ENCODE measurements at places on chromosomes 7 and 10.

DNA sequence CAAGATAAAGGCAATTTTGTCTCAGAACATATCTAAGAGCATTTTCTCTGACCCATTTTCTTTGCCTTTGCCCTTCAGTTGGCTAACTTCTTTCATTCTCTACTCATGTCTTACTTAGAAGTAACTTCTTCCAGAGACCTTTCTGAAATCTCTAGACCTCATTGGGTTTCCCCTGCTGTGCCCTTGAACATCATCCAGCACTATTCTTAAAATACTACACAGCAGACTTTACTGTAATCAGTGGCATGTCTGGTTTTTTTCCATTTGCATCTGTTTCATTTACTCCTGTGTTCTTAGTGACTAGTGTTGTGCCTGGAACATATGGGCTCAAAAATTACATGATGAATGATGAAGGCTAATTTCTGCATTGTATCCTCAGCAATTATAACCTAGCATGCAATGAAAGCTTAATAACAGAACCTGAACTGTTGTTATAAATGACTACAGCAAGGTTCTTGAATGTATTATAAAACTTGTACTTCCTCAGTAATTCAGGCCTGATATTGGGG, 301.9 kb downstream of the CDK14 start:
- DNase-seq, result no peak

DNA sequence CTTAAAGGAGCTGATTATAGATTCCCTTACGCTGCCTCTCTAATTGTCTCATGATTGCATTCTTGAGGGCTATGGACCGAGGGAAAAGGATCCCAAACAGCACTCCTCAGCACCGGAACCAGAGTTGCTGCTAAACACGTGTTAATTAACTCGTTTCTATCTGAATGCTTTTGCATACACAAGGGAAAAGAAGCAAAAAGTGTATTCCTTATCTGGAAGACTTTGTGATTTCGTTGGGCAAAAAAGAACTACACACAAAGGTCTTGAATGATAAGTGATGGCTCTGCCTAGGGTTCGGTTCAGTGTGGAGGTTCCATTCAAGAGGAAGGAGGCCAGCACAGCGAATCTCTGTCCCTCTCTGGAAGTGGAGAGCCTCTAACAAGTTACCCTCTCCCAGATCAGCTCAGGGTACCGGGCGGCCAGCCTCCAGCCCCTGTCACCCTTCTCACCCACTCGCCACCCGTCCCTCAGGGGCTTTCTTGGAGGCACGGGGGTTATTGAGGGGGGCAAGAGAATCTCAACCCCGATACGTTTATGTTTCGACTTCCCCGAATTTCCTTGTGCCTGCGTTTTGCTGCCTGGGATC, 515 bp upstream of the SLC4A2 start:
- DNase-seq, result no peak

DNA sequence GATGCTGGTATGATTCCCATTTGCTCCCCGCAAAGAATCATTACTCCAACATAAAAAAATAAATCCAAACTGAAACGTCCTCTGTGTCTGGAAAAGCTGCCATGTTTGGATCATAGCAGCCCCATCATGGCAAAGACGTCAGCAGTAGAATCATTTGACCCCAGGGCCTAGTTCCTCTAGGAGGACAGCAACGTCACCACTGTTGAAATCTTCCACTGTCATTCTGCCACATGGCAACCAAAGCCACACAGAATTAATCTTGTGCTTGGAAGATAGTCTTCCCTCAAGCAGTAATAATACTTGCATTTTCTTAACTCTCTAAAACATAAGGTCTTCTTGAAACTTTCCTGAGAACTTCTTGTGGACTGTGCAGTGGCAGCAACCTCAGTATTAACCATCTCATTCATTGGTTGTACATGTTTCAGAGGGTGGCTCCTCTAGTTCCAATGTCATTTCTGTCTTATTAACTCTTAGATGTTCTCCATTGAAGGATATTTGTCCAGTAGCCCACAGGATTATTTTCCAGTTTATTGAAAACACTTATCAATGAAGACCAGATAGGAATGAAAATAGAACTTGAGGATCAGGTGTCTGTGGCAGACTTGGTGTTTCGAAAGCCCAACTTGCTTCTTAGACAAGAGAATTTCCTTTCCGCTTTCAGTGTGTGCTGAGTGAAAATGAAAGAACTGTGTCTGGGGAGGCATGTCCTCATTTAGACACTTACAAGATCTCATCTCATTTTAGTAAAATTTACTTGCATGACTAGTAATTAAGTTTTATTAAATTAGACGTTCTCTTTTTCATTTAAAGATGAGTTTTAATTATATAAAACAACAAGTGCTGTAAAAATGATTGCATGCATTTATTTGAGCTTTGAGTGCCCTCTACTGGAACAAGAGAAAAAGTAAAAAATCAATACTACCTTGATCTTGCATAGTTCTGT, 28.9 kb upstream of the INHBA start:
- no peak for DNase-seq

DNA sequence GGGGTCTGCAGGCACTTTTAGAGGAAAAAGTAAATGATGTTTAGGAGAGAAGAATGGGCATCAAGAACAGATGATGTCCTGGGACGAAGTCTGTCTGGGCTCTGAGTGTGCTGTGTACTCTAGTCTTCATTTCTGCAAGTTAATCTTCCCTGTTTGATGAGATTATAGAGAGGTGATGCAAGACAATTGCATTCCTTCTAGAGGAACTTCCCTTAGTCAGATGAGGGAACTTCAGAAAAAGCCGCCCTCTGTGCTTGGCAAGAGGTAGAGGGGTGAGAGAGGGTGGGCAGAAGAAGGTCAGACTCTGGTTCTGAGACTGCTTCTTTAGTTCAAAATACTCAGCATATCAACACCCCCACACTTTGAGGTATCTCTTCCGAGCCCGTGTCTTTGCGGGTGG, 797.9 kb downstream of the LRMDA start:
- no peak for DNase-seq

All from fibroblast of skin of abdomen (primary cell).